ENCODE measurements at places on chromosomes 16 and 17.

- peak; percentile 61 for DNase-seq
These were observed 7.3 kb upstream of the CAPNS2 start for GRCh38 chr16:55559233-55559632.

DNA sequence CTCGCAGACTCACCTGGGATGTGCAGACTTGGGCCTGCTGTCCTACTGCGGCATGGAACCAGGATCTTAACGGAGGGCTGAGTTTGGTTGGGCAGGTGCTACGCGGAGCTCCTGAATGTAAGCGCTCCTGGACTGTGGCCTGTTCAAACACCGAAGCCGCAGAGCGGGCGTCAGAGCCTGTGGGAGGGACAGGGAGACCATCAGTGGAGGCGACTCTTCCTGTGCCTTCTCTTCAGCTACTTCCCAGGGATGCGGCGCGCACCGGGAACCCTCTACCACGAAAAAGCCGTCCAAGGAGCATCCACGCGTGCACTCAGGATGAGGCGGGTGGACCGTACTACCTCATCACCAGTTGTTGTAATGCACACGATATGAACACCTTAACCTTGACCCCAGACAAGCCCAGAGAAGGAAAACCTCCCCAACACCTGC, 2.0 kb downstream of the USP36 start:
- DNase-seq, result no peak

GRCh38 chr16:19389246-19389645, 28.4 kb upstream of the TMC5 start:
- peak; percentile 13 for DNase-seq

GRCh38 chr16:12637002-12637401, 166.7 kb downstream of the CPPED1 start:
- DNase-seq, result no peak

- DNase-seq, result no peak
These were observed 19.8 kb upstream of the PITPNA start for GRCh38 chr17:1582374-1582773.

DNA sequence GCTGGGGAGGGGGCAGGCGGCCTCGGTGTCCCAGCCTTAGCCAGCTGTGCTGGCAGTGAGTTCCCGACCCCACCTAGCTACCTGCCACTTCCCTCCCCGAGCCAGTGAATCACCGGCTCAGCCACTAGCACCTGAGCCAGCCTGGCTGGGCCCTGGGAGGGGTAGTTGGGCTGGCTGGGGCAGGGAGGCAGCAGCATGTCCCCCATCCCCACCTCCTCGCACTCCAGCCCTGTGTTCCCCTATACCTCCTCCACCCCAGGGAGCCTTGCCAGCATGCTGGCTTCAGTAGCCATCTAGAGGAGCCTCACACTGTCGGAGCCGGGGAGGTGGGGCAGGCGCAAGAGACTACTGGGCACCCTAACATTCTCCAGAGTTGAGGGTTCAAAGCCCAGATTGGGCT, 2.8 kb downstream of the EVPL start:
- no peak for DNase-seq

Measured in fibroblast of pulmonary artery (primary cell).